ENCODE measurements at places on chromosomes 13 and 19.

DNA sequence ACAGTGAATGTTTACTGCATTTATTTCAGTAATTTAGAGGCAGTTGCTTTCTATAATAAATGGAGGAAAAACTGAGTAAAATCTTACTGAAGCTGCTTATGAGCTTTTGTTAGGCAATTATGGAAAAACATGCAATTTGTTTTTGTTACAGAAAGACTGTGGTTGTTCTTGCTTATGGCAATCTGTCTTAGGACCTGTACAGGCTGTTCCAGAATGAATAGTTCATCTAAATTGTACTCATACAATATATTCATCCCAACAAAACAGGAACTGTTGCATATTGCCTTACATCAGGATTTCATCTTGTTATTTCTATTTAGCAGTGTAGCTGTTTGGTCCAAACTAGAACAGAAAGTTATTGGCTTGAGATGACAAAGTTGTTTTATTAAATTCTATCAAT lies 199.2 kb downstream of the NALCN start:
- DNase-seq = no peak

DNA sequence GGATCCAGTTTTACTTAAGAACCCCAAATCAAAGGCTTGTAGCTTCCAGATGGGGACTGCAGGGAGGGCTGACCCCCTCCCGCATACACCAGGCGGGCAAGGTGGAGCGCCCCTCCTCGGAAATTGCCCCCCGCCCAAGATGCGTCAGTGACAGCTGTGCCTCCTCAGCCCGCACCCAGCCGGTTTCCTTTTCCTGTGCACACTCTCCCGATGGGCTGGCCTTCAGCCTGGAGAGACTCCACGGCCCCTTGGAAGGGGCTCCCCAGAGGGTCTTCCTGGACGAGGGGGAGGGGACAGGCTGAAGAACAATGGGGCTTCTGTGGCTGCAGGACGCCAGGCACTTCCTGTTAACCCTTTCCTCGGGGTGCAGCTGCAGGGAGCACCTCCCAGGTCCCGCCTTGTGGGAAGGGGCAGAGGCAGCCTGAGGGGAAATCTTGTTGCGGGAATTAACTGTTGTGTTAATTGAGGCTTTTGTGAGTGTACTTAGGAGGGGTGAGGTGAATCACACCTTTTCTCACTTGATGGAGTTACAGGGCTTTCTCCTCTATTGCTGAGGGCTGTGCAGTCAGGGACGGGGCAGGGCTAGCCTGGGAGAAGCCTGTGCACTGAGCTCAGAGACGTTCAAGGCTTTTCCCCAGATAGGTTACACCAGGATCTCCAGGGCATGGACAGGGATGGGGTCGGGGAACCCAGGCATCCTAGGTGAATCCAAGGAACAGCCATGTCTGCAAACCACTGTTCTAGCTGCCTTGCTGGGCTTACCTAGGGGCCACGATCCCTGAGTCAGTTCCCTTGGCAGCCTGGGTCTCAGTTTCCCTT lies 14.3 kb downstream of the IER2 start:
- DNase-seq = peak; percentile 90

DNA sequence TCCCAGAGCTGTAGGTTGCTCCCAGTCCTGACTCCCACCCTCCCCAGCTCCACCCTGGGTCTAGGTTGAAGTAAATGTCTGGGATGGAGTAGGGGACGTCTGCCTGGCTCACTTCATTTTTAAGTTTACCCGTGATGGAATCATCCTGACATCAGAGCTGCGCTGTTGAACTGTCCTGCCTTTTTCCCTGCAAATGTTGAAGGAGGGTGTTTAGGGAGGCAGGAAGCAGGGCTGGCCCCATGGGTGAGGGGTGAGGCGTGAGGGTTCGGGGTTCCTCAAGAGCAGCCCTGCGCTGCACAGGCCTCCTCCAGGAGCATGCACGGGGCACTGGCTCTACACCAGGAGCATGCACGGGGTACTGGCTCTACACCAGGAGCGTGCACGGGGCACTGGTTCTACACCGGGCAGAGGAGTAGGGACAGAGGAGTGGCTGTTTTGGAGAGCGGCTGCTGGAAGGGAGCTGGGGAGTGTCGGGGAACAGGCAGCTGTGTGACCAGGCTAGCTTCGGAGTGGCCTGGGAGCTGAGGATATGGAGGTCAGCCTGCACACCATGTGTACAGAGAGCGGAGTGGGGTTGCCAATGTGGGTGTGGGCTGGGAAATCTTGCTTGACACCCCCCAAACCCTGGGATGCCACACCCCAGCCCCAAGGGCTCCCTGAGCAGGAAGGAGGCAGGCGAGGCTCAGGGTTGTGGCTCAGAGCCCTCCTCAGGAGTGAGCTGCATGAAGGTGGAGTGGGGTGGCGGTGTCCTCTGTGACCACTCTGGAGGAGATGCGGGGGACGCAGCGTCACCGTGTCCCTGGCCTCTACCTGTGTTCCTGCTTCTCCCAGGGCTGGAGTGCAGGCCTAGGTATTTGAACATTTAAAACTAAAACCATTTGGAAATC lies 63.3 kb downstream of the GPR12 start:
- DNase-seq = no peak

DNA sequence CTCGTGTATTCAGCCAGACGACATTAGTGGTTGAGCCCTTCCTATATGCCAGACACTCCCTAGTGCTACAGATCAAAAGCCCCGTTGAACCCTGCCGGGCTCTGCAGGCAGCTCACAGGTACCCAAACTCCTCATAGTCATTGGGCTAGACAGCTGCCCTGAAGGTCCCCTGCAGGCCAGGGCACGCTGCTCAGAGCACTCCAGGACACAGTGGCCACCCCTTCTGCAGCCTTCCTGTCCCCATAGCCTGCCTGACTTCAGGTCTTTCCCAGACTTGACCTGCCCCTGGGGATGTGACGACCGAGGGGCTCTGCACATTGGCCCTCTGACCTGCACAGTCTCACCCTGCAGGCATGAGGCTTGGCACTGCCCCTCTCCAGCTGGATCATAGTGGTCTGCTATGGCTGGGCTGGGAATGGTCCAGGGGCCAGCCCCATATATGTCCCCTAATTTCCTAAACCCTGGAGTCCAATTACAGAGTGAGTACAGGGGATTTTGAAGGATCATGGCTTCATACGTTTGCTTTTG lies 64.2 kb upstream of the UBAC2 start:
- DNase-seq = no peak

DNA sequence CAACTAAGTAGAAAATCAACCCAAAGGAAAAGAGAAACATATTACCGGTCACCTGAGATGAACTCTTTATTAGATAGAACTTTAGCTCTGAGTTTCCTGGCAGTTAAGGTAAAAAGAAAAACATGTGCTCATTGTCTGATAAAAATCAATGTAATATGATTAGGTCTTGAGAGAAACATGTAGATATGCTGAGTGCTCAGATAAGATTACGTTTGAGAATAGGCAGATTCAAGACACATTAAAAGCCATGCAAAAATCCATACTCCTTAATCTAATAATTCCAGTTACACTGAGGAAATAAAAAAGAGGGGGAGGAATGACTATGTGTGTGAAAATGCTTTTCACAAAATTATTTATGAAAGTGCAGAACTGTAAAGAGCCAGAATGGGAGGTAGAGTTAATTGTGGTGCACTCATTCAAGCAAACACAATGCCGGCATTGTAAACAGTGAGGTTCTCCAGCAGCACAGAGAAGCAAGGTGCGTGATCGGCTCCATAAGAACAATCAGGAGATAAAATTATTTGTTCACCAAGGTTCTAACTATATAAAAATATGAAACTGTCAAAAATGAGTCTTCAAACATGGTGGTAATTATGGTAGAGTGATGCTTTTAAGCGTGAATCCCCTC lies 88.8 kb downstream of the MBNL2 start:
- peak; percentile 19 for DNase-seq

- DNase-seq = no peak
These were observed 122.3 kb downstream of the URI1 start for GRCh38 chr19:30064348-30064699.

DNA sequence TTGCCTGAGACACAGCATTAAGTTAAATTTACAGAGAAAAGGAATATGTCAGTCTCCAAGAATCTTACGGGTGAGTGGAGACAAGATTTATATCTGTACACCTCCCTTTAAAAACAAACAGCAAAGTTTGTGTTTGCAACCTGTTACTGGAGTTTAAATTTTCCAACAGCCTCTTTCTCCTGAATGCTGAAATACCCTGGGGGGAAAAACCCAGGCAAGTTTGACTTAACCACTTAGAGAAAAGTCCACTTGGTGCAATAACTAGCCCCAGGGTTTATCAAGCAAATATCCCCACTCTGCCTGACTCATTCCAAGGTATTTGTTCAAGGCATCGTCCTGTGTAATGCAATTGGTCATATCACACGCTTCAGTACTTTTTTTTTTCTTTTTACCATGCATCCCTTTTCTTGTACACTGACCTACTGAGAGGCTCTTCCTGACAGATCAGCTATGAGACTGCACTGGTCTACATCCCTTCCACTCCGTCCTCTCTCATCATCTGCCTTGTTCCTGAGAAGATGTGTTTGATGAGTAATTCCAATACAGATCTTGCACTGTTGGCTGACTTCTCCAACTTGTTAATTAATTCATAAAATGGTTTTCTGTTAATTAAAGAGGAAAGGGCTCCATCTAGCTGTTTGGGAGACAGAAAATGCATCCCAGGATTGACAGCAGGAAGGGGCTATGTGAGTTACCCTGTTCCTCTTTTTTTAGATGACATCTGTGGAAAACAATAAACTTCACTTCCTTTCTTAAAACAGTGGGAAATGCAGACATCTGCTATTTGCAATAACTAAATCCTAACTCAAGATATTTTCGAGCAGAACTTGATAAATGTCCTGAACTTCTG lies 212.5 kb upstream of the IRS2 start:
- no peak for DNase-seq

DNA sequence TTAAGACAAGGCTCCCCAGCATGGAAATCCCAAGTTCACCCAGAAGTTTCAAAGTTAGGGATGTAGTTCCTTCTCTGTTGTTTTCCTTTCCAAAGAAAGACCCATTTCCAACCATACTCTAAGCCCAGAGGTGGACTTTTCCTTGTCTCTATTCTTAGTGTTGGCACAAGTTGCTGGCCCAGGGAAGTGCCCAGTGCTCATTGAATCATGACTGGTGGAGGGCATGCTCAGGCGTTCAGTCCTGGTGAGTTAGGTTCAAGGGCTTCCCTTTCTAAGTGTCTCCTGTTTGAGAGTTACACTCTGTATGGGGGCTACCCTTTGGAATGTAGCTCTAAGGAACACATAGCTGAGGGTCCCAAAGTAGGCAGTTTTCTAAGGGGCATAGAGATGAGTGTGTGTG lies 389.5 kb downstream of the KCNRG start:
- no peak for DNase-seq

DNA sequence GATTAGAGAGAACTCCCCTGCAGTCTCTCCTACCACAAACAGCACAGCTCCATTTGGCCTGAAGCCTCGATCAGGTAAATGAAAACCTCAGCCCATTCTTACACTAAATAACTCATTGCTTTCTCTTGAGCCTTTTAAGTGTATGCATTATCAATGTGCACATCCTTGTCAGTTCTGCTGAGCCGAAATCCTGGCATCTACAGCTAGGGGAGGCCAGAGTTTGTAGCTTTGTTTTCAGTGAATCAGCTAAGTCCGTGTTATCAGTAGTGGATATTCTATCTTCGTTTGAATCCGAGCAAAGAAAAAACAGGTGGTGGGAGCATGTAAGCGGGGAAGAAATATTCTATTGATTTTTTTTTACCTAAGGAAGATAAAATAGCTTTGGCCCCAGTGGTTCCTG lies 84.4 kb downstream of the ESD start:
- DNase-seq = no peak

GRCh38 chr13:80527400-80527799 lies 186.5 kb upstream of the SPRY2 start:
- DNase-seq = no peak

- peak; percentile 62 for DNase-seq
These were observed 2.9 kb downstream of the HTR2A start for GRCh38 chr13:46893798-46894560.

DNA sequence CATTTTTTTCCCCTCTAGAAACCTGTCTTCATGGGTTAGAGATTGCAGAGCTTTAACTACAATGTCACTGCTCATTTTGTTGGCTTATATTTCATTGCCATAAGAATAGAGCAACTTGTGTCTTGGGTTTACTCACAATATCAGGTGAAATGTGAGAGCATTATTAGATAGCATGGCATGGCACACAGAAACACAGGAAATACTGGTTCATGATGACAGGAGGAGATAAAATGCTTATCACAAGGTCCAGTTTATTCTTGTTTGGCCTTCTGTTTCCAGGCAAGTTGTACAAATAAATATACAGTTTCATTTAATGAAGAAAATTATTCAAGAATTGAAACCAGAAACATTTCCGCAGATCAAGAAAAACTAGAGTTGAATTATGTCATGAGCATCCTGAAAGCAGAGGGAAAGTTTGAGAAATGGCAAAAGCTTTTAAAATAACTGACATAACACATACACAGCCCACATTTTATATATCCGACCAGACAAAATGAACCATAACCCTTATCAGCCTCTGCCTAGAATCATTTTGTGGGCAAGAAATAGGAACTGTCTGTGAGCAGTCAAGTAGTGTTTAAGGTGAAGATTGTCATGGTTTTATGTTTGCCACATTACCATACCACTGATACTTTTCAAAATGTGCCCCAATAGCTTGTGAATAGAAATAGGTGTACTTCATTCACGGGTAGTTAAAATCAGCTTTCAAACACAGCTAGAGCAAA lies 297.9 kb upstream of the ARGLU1 start:
- DNase-seq = no peak

GRCh38 chr19:3506384-3507340 lies 551 bp downstream of the FZR1 start:
- DNase-seq = no peak

GRCh38 chr13:93511011-93511410 lies 284.4 kb downstream of the GPC6 start:
- DNase-seq = no peak

DNA sequence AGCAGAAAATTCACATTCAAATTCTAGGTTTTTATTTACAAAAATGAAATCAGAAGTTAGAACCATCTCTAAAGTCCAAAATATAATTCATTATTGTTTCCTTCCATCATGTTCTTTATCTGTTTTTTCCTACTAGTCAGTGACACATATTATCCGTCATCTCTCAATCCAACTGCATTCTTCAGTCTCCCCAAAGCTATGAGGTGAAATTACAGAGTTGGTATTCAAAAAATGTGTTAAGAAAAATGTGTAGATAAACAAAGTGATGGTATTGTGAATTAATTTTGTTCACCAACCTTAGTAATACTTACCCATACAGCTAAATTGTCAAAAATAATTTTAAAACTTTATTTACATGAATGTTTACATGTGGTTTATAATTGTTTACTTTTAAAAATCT lies 448.7 kb upstream of the MIR17HG start:
- DNase-seq = no peak

GRCh38 chr19:14475251-14476073 lies at the start of gene PTGER1:
Gene PTGER1 (minus strand): TSS chr19:14475354. CDS start chr19:14474320, 1,034 bp downstream.
- peak; percentile 16 for DNase-seq

DNA sequence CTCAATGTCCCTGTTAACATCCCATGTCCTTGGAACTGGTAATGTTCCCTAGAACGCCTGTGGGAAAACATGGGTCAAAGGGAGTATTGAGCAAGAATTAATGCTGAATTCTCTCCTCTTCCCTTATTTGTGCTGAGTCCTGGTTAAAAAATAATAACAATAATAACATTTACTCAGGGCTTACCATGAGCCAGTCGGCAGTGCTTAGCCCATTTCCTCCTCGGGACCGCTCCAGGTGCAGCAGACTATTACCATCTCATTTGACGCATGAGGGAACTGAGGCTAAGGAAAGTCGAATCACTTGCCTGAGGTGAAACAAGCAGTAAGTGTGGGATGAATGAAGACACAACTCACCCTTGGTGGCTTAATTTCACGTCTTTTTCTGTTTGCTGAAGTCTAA lies 33.6 kb upstream of the SLC15A1 start:
- DNase-seq = no peak
